Panc1 (cell line): ENCODE measurements at places on chromosomes 3 and 15.

DNA sequence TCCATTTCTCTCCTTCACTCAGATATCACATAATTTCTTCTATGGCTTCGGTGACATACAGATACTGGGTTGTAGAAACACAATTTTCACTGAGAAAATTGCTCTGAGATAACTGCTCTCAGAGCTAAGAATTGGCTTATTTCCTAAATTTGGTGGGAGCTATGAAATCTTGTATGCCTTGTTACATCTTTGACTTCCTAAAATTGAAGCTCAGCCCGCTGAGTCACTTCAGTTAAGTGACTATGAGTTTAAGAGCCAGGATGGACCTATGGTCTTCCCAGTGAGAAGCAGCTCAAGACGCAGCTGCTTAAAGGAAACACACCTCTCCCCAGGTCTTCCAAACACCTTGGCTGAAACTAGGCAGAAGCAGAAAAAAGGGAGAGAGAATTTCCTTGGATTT lies 56.4 kb downstream of the EFHB start:
- no peak for DNase-seq

GRCh38 chr3:61813636-61814035 lies 252.3 kb downstream of the PTPRG start:
- no peak for DNase-seq

DNA sequence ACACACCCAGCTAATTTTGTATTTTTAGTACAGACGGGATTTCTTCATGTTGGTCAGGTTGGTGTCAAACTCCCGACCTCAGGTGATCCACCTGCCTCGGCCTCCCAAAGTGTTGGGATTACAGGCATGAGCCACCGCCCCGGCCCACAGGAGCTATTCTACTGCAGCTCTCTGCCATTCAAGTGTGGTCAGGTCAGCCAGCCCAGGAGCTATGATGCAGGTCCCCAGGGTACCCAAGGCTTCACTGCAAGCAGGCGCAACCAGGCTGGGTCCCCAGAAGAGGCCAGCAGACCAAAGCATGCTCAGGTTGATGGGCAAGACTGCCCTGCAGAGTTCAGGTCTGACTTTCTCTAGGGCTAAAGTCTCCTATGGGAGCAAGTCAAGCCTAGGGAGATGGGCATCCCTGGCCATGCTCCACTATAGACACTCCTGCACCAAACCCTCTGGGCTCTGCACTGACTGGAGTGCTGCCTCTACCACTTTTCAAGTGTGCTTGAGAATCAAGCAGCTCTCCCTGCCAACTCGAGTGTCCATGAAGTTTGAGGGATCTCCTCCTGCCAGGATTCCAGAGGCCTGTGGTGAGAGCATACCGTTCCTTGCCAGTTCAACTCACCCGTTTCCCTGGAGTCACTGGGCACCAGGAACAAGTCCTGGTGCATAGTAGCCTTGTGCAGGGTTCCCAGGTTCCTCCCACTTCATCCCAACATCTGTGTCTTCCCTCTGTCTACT lies 30.9 kb downstream of the MYO9A start:
- DNase-seq: no peak

DNA sequence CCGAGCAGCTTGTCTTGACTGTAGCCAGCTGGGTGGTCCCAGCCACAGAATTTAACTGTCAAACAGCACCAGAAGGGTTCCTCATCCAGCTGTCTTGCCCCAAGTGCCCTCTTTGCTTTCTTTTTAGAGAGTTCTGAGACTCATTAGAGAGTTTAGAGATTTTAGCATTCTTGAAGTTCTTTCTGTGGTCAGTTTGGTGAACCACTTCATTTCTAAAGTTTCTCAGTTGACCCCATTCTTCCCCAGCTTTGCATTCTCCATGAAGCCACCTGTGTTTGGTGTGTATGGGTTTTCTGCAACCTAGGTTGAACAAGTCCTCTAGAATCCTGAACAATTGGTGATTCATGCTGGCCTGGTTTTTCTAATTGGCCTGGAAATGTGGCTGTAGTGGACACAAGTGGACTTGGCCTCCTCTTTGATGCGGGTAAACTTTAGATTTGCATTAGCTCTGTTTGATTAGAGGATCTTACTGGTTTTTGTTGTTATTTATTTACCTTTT lies 33.7 kb downstream of the FLNB start:
- DNase-seq: no peak

DNA sequence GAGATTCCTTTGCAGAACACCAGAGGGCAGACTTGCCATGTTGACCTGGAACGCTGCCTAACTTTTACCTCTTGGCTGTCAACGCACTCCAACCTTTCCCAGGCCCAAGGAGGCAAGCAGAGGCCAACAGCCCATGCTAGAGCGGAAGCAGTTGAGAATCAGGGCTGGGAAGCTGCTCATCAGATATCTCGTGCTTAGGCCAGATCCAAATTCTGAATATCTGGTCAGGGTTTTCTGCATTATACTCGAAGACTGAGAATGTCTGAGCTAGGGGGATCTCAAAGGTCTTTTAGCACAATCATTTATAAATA lies 2.5 kb downstream of the XIRP1 start:
- DNase-seq: no peak

DNA sequence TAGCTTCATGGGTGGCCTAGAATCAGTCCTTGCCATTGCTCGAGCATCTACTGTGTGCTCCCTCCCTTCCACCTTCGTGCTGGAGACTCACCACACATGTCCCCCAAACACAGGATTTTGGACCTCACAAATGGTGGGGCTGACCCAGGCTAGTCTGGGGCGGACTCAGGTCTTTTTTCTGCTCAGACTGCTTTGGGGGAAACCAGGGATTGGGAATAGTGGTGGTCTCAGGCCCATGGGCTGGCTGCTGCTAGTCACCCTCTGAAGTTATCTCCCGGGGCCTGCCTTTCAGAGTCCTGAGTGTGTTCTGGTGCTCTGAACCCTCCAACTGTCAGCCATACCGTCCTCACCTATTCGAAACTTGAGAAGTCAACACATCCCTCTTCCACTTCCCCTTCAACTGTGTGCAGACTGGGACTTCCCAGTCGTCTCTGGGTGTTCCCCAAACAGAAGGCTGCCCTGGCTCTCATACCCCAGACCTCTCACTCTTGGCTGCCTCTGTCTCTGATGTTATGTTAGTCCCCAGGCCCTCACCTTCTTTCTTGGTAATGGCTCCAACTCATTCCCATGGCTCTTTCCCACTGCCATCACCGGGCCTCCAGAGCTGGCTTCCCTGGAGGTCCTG lies 46.0 kb downstream of the PPCDC start:
- DNase-seq: no peak

GRCh38 chr15:96222981-96223380 lies 107.5 kb upstream of the NR2F2 start:
- no peak for DNase-seq

DNA sequence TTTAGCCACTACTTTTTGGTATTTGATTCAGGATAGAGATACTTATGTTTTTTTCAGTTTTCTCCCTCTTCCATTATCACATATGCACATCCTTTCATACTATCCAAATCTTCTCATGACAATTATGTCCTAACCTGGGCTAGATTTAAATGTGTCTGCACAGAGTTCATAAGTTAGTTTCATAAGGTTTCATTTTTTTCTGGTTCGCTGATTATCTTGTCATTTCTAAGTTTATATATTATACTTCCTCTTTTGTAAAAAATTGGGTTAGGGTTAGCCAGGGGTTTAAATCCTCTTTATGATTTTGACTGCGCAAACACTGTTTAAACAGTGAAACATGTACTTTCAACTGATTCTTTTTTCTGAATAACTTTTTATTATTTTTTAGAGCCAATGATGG lies 148.6 kb downstream of the SST start:
- no peak for DNase-seq

DNA sequence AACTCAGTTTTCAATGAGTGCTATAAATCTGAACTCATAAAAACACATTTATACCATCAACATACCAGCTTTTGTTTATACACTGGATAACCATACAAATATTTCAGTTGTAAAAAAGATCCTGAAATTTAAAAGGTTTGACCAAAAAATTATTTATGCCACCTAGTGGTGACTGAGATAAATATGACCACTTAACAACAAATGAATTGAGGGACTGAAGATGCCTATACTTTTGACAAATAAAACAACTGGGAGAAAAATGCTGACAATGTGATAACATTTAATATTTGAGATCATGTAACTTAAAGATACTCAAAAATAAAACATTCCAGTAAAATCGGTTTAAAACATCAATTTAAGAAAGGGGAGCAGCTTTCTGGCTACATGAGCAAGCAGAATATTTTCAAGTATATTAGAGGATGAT lies 30.4 kb downstream of the ATG3 start:
- no peak for DNase-seq

DNA sequence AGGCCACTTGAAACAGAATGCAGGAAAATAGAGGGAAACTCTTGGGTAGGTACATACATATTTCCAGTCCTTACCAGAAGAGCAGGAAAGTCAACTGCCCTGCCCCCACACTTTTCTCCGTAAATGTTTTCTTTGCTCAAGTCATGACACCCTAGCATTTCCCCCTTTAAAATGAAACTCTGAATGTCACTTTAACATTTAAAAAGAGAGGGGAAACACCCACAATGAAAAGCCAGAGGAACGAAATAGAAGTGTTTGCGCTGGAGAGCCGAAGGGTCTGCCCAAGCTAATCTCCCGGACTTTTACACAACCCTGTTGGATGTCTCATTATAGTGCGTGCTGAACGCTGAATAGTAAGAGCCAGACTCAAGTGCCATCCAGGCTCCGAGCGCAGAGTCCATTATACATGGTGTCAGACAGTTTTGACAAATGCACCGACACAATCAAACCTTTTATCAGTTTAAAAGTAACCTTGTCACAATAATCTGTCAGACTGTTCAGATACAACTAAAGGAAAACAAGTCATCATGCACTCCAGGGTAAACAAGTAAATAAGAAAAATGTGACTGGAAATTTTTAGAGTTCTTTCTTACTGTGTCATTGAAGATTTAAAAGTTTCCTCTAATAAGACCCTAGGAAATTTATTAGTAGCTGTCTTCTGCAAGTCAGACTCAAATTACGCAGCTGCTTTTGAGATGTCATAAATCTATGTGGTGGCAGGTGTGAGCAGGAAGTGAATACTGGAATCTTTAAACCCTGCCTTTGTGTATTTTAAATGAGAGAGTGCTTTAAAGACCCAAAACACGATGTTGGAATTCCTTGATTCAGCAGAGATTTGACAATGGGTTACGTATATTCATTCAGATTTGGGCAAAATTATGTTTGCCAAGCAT lies 159.8 kb downstream of the RBMS3 start:
- no peak for DNase-seq

GRCh38 chr3:39332525-39332924 lies 3.0 kb downstream of the CCR8 start:
- no peak for DNase-seq

- DNase-seq: no peak
These were observed 100.2 kb downstream of the TMCC1 start for GRCh38 chr3:129793319-129793718.

DNA sequence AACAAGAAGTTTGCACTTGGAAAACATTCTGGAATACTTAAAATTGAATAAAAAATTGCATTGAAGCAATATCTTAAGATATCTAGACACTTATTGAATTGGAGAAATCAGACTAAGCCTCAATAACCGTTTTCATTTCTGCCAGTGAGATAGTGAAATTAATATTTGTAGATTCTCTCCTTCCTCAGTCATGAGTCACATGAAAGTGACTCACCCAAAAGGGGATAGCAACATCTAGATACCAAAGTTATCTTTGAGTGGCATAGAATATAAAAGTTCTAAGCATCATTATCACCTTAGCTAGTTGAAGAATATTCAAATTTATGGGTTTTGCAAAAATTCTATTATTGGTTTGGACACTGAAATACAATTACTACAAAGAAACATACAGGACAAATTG lies 614.8 kb upstream of the ZNF717 start:
- no peak for DNase-seq

DNA sequence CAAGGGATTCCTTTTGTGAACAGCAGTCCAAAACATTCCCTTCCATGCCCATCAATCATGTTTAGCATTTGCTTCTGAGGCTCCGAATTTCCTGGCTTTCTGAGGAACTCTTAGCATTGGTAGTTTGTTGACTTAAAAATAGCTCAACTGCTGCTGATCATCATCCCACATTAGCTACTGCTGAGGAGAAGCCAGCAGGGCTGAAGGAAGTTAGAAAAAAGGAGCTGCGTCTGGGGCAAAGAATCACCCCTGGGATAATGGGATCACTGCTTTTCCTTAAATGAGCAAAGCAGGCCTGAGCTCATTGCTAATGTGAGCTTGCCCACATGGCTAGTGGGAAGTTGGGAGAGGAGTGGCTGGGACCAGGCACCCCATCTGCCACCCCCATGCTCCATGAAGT lies 39.8 kb downstream of the CYP19A1 start:
- DNase-seq: no peak

- DNase-seq: no peak
These were observed 89.7 kb downstream of the LIPC start for GRCh38 chr15:58521293-58521991.

GRCh38 chr3:113535898-113536297 lies 3.5 kb downstream of the SIDT1 start:
- DNase-seq: no peak

GRCh38 chr3:149575213-149575960 lies 82.4 kb downstream of the WWTR1 start:
- peak; percentile 92 for DNase-seq

DNA sequence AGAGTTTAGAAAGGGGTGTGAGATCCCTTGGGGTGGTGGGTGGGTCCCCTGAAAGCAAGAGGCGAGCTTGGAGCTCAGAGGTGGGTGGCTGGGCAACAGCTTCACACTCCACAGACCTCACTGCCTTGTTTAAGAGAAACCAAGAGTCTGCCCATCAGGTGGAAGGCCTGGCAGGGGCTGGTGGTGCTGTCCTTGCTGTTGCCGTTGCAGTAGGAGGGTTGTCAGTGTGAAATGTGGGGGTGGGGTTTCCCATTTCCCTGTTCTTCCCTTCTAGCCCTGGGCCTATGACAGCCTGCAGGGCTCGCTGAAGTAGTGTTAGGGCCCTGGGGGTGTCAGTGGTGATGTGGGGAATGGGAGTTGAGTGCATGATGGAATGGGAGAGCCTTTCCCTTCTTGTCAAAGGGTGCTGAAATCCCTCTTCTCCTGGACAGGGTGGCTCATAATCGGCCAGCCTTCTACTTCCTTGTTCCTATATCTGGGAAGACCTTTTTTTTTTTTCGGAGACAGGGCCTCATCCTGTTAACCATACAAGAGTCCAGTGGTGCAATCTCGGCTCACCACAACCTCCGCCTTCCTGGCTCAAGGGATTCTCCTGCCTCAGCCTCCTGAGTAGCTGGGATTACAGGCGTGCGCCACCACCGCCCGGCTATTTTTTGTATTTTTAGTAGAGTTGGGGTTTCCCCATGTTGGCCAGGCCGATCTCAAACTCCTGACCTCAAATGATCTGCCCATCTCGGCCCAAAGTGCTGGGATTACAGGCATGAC lies 4.3 kb downstream of the PLEKHO2 start:
- DNase-seq: no peak

- no peak for DNase-seq
These were observed 330.6 kb upstream of the TLE3 start for GRCh38 chr15:70428211-70428822.

DNA sequence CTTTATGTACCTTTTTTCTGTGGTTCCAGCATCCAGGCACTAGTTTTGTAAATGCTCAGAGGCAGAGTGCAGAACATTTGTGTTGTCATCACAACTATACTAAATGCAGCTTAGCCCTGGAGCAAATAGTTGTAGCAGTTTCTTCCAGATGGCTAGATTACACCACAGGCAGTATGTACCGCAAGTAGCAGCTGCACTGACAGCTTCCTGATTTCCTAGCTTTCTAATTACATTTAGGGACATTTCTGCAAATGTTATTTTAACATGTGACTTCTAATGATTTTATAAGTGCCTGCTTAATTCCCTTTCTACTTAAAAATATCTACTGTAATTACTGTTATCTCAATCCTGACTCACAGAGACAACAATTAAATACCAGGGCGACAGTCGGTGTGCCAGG lies 106.5 kb downstream of the NR2E3 start:
- DNase-seq: no peak

GRCh38 chr15:79769933-79770759 lies 126.7 kb downstream of the MTHFS start:
- DNase-seq: no peak
